ENCODE measurements at places on chromosomes 12 and 14. TPM values are rescaled to one million over a fixed set of nuclear protein-coding genes. Genes with fewer than 3 reads are reported as not detected.

DNA sequence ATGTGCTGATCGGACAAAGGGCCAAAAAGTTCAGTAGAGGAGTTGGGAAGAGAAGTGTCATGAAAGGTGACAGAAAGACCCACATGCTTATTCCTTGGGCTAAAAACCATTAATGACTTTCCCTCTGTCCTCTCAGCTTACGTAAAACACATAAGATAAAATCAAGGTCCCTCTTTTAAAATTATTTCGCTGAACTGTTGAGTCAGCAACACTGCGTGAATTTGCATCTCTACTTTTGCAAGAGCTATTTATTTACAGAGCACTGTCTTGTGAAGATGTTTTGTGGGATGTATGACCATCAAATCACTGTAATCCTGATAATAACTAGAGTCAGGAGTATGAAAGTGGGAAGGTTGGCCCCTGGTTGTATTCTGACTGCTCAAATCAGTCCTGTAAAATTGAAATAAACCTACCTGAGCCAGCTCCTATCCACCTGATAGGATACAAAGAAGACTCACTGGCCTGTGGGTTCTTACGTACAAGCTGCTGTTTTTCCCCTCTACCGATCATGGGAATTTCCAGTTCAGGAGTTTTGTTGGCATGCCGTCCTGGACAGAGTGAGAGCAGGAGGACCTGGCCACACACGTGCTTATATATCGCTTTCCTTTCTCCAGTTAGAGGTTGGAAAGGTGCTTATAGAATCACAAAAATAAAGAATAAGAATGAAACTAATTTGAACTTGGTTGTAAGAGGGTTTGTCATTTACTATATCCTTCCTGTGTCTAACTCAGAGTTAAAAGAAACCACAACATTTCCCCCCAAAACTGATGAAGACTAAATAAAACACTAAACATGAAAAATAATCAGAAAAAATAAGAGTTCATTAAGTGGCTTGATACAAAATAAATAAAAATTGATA lies 42.9 kb downstream of the IFNG-AS1 start:
- H3K36me3 ChIP-seq, result no peaks in the 10 kb centered on the region
- no peaks in the 10 kb centered on the region for H3K27me3 ChIP-seq

Gene OR4K5
- total RNA-seq, result not detected

GRCh38 chr14:64821651-64822050 lies 58.1 kb downstream of the SPTB start:
- no peak for DNase-seq
- no peaks in the 10 kb centered on the region for H3K36me3 ChIP-seq
- H3K4me1 ChIP-seq, result 0 out of 2 replicates have a peak, but pooled peaks cover 3% of the 10 kb centered on the region
- H3K27ac ChIP-seq, result no peak overlapping the region

GRCh38 chr14:98947911-98948595 lies 323.9 kb downstream of the BCL11B start:
- no peak overlapping the region for H3K4me3 ChIP-seq
- no peak for DNase-seq
- no peaks in the 10 kb centered on the region for H3K36me3 ChIP-seq
- H3K4me1 ChIP-seq, result no peaks in the 10 kb centered on the region
- H3K27ac ChIP-seq, result no peak overlapping the region
- H3K27me3 ChIP-seq, result peaks cover 6% of the 10 kb centered on the region

GRCh38 chr12:122520676-122521075 lies 6.1 kb downstream of the RSRC2 start:
- peaks cover 26% of the 10 kb centered on the region for H3K4me1 ChIP-seq
- no peak for DNase-seq
- H3K4me3 ChIP-seq, result no peak overlapping the region
- H3K27me3 ChIP-seq, result no peaks in the 10 kb centered on the region
- peaks cover 91% of the 10 kb centered on the region for H3K36me3 ChIP-seq

- H3K27ac ChIP-seq, result no peak overlapping the region
- no peaks in the 10 kb centered on the region for H3K36me3 ChIP-seq
- DNase-seq, result no peak
These were observed 388.3 kb upstream of the DDHD1 start for GRCh38 chr14:53541411-53541810.

Data from PC-9 (cell line).